Stimulated activated CD4-positive, alpha-beta T cell treated with anti-CD3 and anti-CD28 coated beads, Interleukin-4, amount 100 ng/mL, for 24 hours (primary cell): ENCODE measurements at places on chromosomes 4 and X.

GRCh38 chr4:105274504-105274903 lies 127.8 kb downstream of the TET2 start:
- DNase-seq, result no peak

- DNase-seq, result no peak
Observed at GRCh38 chr4:41532882-41533281, 5.1 kb upstream of the LIMCH1 start.

- DNase-seq, result no peak
Observed at GRCh38 chrX:46500054-46500453, 45.2 kb downstream of the ZNF674 start.

GRCh38 chr4:175806727-175807126 lies 5.3 kb downstream of the GPM6A start:
- DNase-seq, result no peak

- no peak for DNase-seq
Observed at GRCh38 chrX:19866626-19867410, 20.6 kb downstream of the SH3KBP1 start.

DNA sequence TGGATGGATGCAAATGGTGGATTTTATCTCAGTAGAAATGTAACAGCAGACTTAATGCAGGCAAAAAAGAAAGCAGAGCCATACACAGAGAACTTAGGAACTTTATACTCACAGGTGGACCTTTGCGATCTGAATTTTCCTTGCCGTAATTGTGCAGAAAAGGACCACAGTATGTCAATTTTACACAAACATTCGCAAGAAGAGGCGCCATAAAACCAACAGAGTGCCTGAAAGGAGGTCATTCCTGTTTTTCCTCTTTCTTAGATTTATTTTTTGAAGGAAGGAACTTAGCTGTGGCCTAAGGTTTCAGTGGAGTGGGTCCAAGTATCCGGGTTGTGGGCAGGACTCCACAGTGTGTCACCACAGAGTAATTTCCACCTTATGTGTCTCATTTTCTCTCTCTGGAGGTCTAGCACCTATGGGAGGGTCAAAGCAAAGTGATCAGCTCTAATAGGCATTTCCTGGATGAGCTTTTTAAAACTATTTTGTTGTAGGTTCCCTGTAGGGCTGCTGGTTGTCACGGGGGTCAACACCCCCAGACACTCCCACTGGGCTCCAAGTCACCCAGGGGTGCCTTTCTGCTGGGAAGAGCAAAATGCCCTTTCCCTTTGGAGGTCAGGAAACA lies 24.7 kb upstream of the PBDC1 start:
- DNase-seq, result peak; percentile 2

DNA sequence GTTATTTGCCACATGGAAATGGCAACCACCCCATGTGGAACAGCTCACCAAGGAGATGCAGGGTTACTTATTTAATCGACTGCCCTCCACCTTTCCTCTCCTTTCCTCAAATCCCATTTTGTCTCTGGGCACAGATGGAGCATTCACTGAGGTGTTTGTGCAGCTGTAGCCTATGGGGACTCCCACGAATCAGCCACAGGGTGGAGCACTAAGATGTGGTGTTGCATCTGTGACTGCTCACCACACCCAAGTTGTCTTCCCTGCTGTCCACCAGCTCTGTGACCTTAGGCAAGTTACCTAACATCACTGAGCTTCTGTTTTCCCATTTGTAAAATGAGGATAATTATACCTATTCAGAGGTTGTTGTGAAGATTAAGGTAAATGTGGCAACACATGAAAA lies 252.4 kb upstream of the CPEB2 start:
- DNase-seq, result peak; percentile 20

GRCh38 chrX:68666580-68666979 lies 19.1 kb downstream of the STARD8 start:
- DNase-seq, result no peak
